ENCODE measurements at places on chromosomes 3 and 15.

GRCh38 chr3:123071146-123071545 is 4.3 kb downstream of the PDIA5 start:
- DNase-seq, result no peak

DNA sequence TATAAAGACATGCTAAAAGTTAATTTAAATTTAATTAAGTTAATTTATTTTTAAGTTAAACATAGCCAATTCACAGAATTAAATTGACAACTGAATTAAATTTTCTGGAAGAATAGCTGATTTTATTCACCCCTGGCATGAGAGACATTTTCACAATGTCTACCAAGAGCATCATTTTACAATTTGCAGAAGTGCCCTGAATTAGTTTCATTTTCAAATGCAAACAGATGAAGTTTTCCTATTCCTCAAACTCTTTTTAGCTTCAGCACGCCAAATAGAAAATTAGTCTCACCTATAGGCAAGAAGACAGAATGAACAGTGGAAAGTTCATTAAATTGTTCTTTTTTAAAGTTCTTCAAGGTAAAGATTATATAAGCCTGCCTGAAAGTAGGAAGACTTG is 259.3 kb downstream of the ZBBX start:
- no peak for DNase-seq

DNA sequence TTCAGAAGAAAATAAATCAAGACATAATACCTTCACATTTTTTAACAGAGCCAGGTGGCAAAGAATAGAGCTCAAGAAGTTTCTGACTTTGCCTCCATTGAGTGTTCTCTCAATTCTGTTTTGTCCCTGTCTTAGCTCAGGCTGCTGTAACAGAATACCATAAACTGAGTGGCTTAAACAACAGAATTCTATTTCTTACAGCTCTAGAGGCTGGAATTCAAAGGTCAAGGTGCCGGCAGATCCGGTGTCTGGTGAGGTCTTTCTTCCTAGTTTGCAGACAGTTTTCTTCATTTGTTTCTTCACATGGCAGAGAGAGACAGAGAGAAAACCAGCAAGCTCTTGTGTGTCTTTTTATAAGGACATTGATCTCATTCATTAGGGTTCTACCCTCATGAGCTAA is 25.6 kb downstream of the IQCH start:
- DNase-seq, result no peak

DNA sequence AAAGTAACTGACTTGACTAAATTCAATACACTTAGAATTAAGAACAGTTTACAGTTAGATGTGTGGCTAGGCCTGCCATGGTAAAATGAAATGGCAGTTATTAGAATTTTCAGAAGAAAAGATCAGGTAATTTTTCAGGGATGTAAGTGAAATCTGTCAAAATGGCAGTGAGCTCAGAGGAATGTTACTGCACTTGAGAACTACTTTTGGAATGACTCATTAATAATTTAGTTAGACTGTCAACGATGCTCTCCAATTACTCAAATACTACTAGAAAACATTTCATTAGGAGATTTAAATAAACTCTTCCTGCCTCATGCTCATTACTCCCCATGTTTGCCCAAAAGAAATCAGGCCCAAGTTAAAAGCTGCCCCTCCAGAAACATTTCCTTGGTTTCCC is 84.4 kb downstream of the RFTN1 start:
- DNase-seq, result no peak

DNA sequence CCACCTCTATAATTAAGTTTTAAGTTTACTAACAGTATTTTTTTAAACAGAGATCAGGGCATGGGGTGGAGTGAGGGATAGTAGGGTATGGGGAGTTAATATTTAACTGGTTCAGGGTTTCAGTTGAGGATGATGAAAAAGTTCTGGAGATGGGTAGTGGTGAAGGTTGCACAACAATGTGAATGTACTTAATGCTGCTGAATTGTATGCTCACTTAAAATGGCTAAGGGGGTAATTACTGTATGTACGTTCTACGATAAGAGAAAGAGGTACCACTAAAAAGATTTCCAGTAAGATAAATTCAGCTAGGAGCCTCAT is 101.4 kb downstream of the TNIK start:
- DNase-seq, result no peak

DNA sequence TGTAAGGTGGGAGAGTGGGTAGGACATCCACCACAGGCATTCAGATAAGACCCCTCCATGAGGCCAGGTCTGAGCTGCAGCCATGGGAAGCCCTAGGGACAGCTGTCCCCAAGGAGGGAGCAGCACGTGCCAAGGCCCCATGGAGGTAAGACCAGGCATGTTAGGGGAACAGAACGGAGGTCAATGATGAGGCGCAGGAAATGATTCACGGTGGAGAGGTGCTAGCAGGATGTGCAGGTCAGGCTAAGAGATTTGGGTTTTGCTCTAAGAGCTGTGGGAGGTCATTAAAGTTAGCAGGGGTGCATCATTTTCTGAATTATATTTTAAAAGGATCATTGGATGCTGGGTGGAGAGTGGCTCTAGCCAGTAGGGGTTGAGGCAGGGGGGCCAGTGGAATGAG is 66.4 kb upstream of the SNRPA1 start:
- no peak for DNase-seq

Measured in DND-41 (cell line).